ENCODE measurements at places on chromosomes 1 and 21. TPM values are rescaled to one million over a fixed set of nuclear protein-coding genes. Genes with fewer than 3 reads are reported as not detected.

Gene SPATA17
- 2.8 TPM for total RNA-seq

Gene ADAMTS5
- total RNA-seq: not detected

Gene POGZ
- total RNA-seq: 21.3 TPM

Gene OR11L1
- not detected for total RNA-seq

Gene LEFTY1
- total RNA-seq: 0.50 TPM

Gene AMY1B
- total RNA-seq: not detected

Gene OR14K1
- total RNA-seq: not detected

Gene CHODL
- not detected for total RNA-seq

Gene OR10J4
- total RNA-seq: not detected

Gene FOXO6
- total RNA-seq: 0.62 TPM

Gene GCSAML
- total RNA-seq: not detected

Gene LCE2A
- total RNA-seq: not detected

Gene SLC16A4
- 40.0 TPM for total RNA-seq

Gene NEXN
- 8.5 TPM for total RNA-seq

Gene OR2T33
- not detected for total RNA-seq

Gene ELAPOR1
- total RNA-seq: 0.57 TPM

Gene LCE6A
- total RNA-seq: not detected

Data from A549 treated with CORT108297 at 1 μM for 4 hours (cell line).